ENCODE measurements at places on chromosomes 2 and 18.

DNA sequence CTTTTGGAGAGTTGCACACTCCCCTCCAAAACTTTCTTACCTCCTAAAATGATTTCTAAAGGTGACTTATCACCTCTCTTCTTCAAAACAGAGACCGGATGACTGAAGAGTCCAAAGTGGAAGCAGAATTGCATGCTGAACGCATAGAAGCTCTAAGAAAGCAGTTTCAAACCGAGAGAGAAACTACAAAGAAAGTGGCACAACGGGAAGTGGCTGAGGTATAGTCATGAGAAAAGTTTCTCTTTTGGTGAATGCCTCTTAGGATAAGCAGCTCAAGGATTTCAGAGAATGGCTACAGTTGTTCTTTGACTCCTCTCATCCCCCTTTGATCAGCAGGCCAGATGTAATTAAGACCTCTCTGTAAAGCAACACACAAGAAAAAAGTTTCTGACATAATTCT, 73.6 kb downstream of the GTF3C3 start:
- no peak for DNase-seq

GRCh38 chr2:29011418-29012060, 30.4 kb downstream of the TOGARAM2 start:
- DNase-seq: no peak

- DNase-seq: no peak
Observed at GRCh38 chr2:102621630-102622029, 2.3 kb downstream of the SLC9A2 start.

- DNase-seq: no peak
Observed at GRCh38 chr2:26615336-26615859, 25.8 kb downstream of the CIB4 start.

DNA sequence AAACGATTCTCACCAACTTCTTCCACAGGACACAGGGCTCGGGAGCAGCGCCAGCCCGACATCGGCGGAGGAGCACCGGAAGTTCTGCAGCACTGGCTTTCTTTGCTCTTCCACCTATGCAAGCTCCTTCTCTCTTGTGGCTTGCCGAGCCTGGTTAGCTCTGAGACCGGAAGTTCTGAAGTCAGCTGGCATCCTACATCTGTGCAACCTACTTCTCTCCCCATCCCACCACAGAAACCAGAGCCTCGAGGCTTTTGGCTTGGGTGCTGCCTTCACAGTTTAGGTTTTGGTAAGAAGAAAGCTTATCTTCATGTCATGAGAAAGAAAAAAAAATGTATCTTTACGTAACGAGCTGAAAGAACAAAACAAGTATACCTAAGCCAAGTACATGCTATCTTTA, 111.7 kb downstream of the ANKRD44 start:
- peak; percentile 72 for DNase-seq

DNA sequence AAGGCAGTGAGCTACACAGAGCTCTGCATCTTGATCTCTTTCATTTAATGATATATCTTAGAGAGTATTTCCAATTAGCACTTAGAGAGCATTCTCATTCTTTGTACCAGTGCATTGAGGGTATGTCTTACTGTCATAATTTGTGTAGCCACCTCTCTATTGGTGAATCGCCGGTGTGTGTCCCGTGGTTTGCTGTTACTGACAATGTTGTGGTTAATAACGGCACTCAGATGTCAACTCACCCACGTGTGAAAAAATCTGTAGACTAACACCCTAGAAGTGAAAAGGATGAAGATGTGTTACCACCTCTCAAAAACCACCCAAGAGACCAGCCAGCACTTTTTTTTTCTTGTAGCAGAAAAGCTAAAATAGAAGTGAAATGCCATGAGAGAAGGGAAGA, 37.1 kb downstream of the TEX51 start:
- no peak for DNase-seq

Data from stimulated activated CD4-positive, alpha-beta T cell treated with anti-CD3 and anti-CD28 coated beads, Interleukin-1b, Interleukin-23, amount 100 ng/mL, for 1 hour (primary cell).